ENCODE measurements at places on chromosomes 13 and 19.

DNA sequence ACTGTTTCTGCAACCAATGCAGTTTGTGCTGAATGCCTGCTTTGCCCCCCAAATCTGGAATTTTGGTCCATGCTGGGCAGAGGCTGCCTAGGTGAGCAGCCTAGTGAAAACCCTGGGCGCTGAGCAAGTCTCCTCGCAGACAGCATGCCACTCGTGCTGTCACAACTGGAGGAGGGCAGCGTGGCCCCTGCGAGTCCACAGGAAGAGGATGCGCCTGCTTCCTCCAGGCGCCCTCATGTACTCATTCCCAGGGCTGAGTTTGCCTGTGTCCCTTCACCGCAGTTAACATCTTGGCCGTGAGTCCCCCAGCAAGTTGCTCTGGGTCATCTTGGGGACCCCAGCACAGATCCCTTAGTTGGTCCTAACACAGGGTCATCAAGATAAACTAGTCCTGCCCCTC lies 26.2 kb upstream of the TMEM160 start:
- DNase-seq, result no peak

GRCh38 chr19:10424011-10424637 lies 3.8 kb downstream of the PDE4A start:
- peak; percentile 86 for DNase-seq

GRCh38 chr19:19276386-19276785 lies 3.3 kb upstream of the TM6SF2 start:
- DNase-seq, result no peak

DNA sequence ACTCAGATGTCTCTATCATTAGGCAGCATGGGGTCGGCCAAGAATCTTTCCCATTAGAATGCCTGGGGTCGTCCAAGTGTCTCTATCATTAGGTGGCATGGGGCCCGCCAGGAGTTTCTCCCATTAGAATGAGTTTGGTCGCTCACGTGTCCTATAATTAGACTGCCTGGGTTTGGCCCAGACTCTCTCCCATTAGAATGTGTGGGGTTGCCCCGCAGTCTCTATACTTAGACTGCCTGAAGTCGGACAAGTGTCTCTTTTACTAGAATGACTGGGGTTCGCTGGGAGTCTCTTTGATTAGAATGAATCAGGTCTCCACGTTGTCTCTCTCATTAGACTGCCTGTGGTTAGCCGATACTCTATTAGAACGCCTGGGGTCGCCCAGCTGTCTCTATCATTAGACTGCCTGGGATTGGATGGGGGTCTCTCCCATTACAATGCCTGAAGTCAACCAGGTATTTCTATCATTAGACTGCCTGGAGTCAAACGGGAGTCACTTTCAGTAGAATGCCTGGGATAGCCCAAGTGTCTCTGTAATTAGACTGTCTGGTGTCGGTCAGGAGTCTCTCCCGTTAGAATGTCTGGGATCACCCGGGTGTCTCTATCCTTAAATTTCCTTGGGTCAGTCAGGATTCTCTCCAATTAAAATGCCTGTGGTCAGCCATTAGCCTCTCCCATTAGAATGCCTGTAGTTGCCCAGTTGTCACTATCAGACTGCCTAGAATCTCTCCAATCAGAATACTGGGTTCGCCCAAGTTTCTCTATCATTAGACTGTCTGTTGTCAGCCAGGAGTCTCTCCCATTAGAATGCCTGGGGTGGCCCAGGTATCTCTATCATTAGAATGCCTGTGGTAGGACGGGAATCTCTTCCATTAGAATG lies 1454.1 kb downstream of the UQCRFS1 start:
- DNase-seq, result no peak

DNA sequence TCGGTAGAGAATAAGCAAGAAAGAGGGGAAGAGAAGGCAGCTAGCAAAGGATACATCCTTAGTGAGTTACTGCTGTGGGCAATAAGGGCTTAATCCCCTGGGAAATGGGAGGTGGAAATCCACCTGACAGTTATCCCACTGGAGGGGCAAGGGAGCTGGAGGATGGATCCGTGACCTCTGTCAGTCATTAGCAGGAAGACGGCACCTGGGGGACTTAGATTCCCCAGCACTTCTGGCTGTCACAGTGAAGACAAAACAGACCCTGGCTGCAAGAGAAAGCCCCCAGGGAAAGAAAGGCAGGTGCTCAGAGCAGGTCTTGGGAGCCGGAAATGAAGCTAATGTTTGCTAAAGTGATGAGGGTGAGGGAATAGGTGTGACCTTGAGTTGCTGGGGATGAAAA lies 70.4 kb upstream of the MRI1 start:
- no peak for DNase-seq

DNA sequence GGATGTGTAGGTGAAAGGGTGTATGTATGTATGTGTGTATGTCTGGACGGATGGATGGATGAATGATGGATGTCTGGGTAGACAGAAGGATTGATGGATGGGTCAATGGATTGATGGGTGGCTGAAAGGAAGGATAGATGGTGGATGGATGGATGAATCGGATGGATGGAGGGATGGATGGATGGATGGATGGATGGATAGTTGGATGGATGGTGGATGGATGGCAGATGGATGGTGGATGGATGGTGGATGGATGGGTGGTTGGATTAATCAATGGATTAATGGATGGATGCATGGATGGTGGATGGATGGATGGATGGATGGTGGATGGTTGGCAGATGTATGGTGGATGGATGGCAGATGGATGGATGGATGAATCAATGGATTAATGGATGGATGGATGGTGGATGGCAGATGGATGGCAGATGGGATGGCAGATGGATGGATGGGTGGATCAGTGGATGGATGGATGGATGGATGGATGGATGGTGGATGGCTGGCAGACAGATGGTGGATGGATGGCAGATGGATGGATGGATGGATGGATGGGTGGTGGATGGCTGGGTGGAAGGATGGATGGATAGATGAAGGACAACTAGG lies 16.5 kb upstream of the PPP5C start:
- no peak for DNase-seq

DNA sequence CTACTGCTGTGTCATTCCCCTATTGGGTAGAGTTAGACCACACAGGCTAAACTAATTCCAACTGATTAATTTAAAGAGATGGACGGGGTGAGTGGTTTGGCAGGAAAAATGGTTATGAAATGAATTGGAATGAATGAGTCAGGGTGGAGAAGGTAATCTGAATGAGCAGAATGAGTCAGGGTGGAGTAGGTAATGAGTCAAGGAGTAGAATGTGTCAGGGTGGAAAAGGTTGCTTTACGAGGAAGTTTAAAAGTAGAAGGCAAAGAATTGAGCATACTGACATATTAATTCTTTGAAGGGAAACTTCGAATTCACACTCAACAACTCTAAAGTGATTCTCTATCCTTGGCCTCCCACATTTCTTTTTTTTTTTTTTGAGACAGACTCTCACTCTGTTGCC lies 12.7 kb upstream of the ZNF121 start:
- no peak for DNase-seq

- DNase-seq, result peak; percentile 60
These were observed at the start of gene RASAL3 for GRCh38 chr19:15464394-15465385. Gene RASAL3, minus strand, starts transcription at chr19:15464544. Its CDS starts 186 bp downstream, at chr19:15464358.

DNA sequence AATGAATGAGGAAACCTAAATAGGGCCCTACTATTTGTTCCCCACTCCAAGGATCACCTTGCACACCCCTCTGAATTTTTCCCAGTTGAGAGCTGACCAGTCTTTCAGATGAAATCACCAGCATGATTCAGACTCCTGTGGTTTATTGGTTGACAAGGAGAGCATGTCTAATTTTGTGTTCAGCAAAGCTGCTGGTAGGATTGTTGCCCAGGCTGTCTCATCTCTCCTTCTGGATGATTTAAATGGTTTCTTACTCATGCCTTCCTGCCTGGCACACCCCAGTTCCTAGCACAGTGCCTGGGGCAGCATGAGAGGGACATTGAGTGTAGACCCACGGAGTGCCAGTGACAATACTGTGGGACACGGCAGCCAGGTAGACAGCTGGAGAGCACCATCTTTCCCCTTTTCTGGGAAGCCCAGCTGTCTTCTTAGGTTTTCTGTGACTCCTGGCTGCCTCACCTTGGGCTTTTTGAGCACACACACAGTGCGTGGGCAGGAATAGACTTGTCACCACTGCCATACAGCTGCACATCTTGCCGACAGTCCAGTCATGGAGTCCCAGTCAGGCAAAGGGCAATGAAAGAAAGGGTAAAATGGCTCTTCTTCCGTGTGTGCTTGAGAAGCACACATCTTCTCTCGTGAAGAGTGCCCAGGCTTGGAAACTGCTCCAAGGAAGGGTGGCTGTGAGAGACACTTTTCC lies 12.3 kb downstream of the FGF9 start:
- DNase-seq, result no peak

Measured in transverse colon (tissue), 4 donors.